HT-29 (cell line): ENCODE measurements at places on chromosomes 4 and X. TPM values are rescaled to one million over a fixed set of nuclear protein-coding genes. Genes with fewer than 3 reads are reported as not detected.

DNA sequence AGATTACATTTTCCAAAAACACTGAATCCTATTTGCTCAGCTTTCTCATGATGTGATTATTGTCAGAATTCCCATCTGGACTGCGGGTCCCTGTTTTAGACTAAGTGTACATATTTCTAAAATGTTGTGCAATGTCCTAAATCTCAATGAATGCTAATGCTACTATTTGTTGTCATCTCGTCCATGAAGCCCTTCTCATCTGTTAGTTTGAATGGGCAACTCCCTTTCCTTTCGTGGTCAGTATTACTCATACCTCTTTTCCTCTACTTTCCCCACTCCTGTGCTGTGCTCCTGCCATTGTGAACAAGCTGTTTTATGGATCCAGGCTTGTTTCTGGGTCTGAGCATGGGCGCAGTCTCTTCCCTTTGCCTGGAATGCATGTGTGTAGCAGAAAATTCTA lies 91.0 kb downstream of the MID1 start:
- DNase-seq, result no peak

- no peak for DNase-seq
Observed at GRCh38 chr4:85774489-85774888, 299.5 kb downstream of the ARHGAP24 start.

- no peak for DNase-seq
Observed at GRCh38 chr4:40193016-40193571, 3.7 kb upstream of the RHOH start.

GRCh38 chr4:156195914-156196313 lies 242.2 kb upstream of the CTSO start:
- DNase-seq, result no peak

- no peak for DNase-seq
Observed at GRCh38 chrX:149284616-149285015, 220.5 kb downstream of the IDS start.

DNA sequence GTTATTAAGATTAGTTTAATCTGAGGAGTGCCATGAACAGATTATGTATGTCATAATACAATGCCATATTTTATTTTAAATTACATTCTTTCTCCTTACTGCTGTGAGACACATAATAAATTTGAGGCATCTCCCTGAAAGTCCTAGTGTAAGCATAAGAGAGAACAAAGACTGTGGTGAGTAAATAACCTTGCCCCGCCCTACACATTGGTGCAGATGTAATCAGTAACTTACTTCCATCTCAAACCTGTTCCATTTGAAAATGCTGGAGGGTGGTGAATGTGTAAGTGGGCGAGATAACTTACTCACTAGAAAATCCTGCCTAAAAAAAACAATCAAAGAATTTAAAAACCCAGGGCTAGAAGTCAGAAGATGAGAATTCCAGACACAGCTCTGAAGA lies 338.1 kb upstream of the SLIT2 start:
- DNase-seq, result no peak

DNA sequence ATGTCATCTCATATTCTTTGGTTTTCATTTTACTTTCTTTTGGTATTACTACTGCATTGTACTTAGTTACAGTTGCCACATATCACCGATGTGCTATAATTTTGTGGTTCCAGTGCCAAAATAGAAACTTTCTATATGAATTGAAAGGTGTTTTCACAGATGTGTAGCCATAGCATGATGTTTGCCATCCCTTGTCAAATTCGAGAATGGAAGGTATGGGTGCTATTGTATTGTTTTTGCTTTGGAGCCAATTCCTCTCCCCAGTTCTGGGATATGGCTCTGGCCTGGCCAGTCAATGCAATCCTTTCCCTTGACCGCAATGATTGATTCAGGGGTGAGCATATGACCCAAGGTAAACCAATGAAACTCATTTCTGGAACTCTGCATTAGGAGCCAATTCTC lies 86.2 kb upstream of the RPS6KA3 start:
- no peak for DNase-seq

DNA sequence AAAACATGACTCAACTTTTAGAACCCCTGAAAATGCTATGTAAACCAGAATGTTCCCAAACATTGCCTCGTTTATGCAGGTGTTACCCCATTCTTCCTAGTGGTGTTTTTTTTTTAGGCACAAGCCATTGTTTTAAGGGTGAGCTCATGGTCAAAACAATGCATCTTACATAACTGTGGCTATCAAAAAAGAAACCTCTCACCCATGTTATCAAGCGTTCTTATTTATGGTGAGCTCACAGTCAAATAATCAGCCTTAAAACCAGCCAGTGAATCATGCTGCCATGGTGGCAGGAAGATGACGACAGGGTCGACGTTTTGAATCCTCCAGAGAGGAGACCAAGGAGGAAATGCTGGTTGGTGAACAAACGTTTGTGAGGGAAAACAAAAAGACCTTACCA lies 195.2 kb downstream of the KDR start:
- no peak for DNase-seq

GRCh38 chrX:17098516-17099247 lies 152.2 kb downstream of the REPS2 start:
- no peak for DNase-seq

- no peak for DNase-seq
Observed at GRCh38 chr4:36665985-36666527, 384.6 kb downstream of the DTHD1 start.

- no peak for DNase-seq
Observed at GRCh38 chrX:7330971-7331746, 183.2 kb upstream of the PUDP start.

GRCh38 chrX:10008483-10009056 lies 41.4 kb downstream of the CLDN34 start:
- no peak for DNase-seq

DNA sequence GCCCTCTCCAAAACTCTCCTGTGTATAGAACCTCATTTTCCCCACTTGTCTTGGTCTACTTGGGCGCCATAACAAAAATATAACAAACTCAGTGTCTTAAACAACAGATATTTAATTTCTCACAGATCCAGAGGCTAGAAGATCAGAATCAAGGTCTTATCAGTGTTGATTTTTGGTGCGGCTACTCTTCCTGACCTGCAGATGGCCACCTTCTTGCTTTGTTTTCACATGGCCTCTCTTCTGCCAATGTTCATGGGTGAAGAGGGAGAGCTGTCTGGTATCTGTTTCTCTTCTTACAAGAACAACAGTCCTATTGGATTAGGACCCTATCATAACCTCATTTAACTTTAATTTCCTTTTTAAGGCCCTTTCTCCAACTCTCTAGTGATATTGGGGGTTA lies 177.3 kb downstream of the PABPC4L start:
- peak; percentile 36 for DNase-seq

- no peak for DNase-seq
Observed at GRCh38 chr4:30753316-30753715, 33.1 kb downstream of the PCDH7 start.

- peak; percentile 84 for DNase-seq
Observed at GRCh38 chr4:107913283-107913899, 18.0 kb upstream of the CYP2U1 start.

GRCh38 chr4:158200214-158200613 lies 10.1 kb upstream of the TMEM144 start:
- DNase-seq, result no peak

The DACH2 gene
- not detected in 2 replicates for total RNA-seq

The NAT8L gene
- 0.08 TPM in 1 of 2 replicates, not detected in the other for total RNA-seq

The NEIL3 gene
- 3.1 and 4.6 TPM in 2 replicates for total RNA-seq

The MAGT1 gene
- 51.3 and 76.4 TPM in 2 replicates for total RNA-seq

The TRIM75 gene
- total RNA-seq, result not detected in 2 replicates

The AMER1 gene
- 2.6 and 3.3 TPM in 2 replicates for total RNA-seq

The PTPN13 gene
- 6.1 and 8.9 TPM in 2 replicates for total RNA-seq
